ENCODE measurements at places on chromosomes 11 and 22. TPM values are rescaled to one million over a fixed set of nuclear protein-coding genes. Genes with fewer than 3 reads are reported as not detected.

Gene GLYAT
- total RNA-seq = not detected

- no peaks in the 10 kb centered on the region for H3K27me3 ChIP-seq
- peaks cover 4% of the 10 kb centered on the region for H3K4me1 ChIP-seq
- no peak overlapping the region for H3K4me3 ChIP-seq
- H3K36me3 ChIP-seq = no peaks in the 10 kb centered on the region
- no peak overlapping the region for H3K27ac ChIP-seq
Observed at GRCh38 chr11:31355131-31355530, 14.4 kb downstream of the DCDC1 start.

GRCh38 chr22:35288116-35288515, 11.6 kb upstream of the TOM1 start:
- H3K36me3 ChIP-seq = peaks cover 73% of the 10 kb centered on the region
- no peaks in the 10 kb centered on the region for H3K27me3 ChIP-seq
- H3K27ac ChIP-seq = no peak overlapping the region
- no peaks in the 10 kb centered on the region for H3K4me1 ChIP-seq
- no peak for DNase-seq

DNA sequence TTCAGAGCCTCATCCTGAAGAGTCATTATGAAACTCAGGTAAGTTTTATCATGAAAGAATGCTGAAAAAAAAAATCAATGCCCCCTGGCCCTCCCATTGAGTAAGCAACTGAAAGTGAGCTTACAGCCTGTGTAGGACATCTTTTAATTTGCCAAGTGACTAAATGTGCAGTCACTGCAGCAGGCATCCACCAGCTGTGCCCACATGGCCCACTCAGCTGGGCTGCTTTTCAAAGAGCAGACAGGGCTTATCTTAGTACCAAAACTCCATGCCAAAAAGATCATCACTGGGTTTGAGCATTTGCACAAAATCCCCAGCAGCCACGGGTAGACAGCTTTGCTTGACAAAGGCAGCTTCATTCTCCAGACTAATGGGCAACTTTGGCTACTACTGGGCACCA, 709.7 kb downstream of the NTM start:
- H3K27me3 ChIP-seq = no peaks in the 10 kb centered on the region
- no peaks in the 10 kb centered on the region for H3K36me3 ChIP-seq
- DNase-seq = no peak
- H3K4me1 ChIP-seq = no peaks in the 10 kb centered on the region

GRCh38 chr22:45948081-45948648, 28.8 kb downstream of the WNT7B start:
- H3K27ac ChIP-seq = no peak overlapping the region
- no peaks in the 10 kb centered on the region for H3K27me3 ChIP-seq
- H3K36me3 ChIP-seq = no peaks in the 10 kb centered on the region
- no peak overlapping the region for H3K4me3 ChIP-seq

DNA sequence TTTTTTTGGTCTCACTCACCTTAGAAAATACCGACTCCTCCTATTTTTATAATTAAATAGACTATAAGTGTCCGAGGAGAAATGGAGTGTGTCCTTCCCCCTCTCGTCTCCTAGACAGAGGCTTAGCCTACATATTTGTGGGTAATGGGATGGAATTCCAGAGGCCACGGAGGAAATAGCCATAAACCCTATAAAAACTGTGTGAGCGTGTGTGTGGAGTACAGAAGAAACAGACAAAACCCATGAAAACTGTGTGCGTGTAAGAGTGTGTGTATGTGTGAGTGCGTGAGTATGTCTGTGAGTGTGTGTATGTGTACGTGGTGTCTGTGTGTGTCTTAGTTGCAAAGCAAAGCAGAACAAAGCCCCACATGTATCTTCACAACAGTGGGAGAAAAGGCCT, 883.5 kb downstream of the OPCML start:
- H3K36me3 ChIP-seq = no peaks in the 10 kb centered on the region
- no peak for DNase-seq
- H3K4me1 ChIP-seq = no peaks in the 10 kb centered on the region
- H3K27ac ChIP-seq = no peak overlapping the region

GRCh38 chr11:66317723-66318599, 1.1 kb upstream of the CD248 start:
- peaks cover 22% of the 10 kb centered on the region for H3K4me1 ChIP-seq
- peak overlapping the region; percentile 50 for H3K4me3 ChIP-seq
- DNase-seq = peak; percentile 90
- no peaks in the 10 kb centered on the region for H3K36me3 ChIP-seq

DNA sequence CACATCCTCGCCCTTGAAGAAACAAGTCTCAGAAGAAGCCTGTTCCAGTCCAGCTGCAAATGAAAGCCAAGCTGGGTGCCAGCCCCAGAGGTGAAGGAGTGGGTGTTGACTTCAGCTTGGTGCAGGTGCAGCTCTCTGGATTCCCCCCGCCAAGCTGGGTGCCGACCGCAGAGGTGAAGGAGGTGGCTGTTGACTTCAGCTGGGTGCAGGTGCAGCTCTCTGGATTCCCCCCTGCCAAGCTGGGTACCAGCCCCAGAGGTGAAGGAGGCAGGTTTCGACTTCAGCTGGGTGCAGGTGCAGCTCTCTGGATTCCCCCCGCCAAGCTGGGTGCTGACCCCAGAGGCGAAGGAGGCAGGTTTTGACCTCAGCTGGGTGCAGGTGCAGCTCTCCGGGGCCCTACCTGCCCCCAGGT, 1234.0 kb downstream of the TBC1D22A start:
- H3K27me3 ChIP-seq = no peaks in the 10 kb centered on the region
- no peak overlapping the region for H3K4me3 ChIP-seq
- no peaks in the 10 kb centered on the region for H3K4me1 ChIP-seq
- DNase-seq = no peak

- peaks cover 14% of the 10 kb centered on the region for H3K4me1 ChIP-seq
- H3K4me3 ChIP-seq = peak overlapping the region; percentile 73
- peaks cover 51% of the 10 kb centered on the region for H3K27me3 ChIP-seq
- no peaks in the 10 kb centered on the region for H3K36me3 ChIP-seq
Observed at GRCh38 chr11:112961751-112962578, 745 bp downstream of the NCAM1 start.

- H3K36me3 ChIP-seq = peaks cover 99% of the 10 kb centered on the region
- peak overlapping the region; percentile 64 for H3K4me3 ChIP-seq
- peaks cover 73% of the 10 kb centered on the region for H3K4me1 ChIP-seq
- H3K27ac ChIP-seq = peak overlapping the region; percentile 98
- DNase-seq = peak; percentile 68
Observed at GRCh38 chr22:36331912-36332622, 55.7 kb downstream of the MYH9 start.
